OCI-M1 (cell line): ENCODE measurements at places on chromosomes 2 and 18.

- DNase-seq: peak; percentile 14
These were observed 202.4 kb upstream of the AGAP1 start for GRCh38 chr2:235291461-235291860.

GRCh38 chr2:24840962-24841945 is 48.0 kb downstream of the CENPO start:
- DNase-seq: no peak

- peak; percentile 16 for DNase-seq
These were observed 12.3 kb downstream of the FLACC1 start for GRCh38 chr2:201344663-201345366.

DNA sequence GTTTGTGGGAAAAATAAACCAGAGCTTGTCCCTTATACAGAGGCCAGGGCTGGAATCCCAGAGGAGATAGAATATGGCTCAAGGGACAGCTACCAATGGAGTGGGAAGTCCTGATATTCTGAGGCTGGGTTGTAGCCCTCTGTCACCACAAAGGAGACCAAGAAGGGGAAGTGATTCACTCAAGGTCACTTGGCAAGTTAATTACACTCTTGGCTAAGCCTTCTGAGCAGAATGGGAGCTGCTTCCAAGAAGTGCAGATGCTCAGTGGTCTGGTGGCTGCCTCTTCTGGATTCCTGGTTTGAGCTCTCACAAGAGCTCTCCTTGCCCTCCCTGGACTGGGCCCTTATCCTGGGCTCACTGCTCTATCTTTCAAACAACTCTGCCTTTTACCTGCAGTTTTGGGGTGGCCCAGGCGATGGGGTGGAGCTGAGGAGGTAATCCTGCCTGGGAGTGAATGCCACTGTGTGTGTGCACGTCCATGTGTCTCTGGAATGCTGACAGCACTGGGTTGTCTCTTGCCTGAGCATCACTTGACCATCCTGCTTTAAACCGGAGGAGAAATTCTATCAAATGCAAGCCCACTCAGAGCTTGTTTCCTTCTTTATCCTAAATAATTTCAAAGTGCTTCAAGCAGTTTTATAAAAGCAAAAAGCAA is 168.2 kb downstream of the KCNS3 start:
- DNase-seq: peak; percentile 73

GRCh38 chr2:177430411-177430810 is 37.8 kb downstream of the AGPS start:
- DNase-seq: no peak

DNA sequence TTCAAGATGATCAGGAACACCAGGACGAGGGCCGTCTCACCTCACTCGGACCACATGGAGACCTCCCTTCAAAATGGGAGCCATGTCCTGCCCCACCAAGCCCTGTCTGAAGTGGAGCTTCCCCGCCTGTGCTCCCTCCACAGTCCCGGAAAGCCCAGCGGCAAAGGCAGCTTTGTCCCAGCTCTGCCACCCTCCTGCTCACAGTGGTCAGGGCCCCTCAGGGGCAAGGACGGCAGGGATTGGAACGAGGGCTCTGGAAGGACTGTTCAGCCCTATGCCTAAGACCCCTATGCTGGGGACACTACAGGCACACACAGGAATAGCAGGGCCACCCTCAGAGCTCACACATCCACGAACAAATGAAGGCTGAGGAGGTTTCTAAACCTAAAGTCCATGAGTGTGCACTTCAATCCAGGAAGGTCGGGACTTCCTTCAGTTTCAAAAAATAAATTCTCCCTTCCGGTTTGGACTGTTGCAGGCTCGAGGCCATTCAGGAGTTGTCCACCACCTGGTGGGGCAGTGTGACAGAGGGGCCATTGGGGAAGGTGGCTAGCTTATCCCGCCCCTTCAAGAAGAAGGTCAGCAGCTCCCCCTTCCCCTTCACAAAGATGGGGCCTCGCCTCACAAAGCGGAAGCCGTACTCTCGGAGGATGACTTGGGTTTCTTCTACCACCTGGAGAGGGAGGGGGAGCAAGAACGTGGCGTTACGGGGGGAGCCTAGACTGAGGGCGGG is 26.4 kb downstream of the CENPO start:
- no peak for DNase-seq

GRCh38 chr2:160104115-160104514 is 41.7 kb upstream of the PLA2R1 start:
- DNase-seq: no peak

- DNase-seq: peak; percentile 1
These were observed 147.2 kb downstream of the MGAT5 start for GRCh38 chr2:134401081-134401497.

DNA sequence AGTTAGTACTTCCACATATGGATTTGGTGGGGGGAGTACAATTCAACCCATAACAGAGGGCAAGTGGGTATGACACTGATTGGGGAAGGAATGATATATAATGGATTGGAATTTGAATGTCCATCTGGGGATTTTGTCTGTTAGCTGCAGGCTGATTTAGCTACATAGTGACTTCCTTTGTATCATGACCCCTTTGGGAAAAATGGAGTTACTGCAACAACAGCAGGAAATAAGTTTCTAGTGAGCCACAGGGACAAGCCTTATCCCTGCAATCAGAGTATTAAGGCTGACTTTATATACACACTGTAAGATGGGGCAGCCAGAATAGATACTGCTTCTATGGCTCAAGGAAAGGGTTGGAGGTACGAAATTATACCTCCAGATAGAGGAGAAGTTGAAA is 404.4 kb upstream of the MEIS1 start:
- DNase-seq: peak; percentile 11

DNA sequence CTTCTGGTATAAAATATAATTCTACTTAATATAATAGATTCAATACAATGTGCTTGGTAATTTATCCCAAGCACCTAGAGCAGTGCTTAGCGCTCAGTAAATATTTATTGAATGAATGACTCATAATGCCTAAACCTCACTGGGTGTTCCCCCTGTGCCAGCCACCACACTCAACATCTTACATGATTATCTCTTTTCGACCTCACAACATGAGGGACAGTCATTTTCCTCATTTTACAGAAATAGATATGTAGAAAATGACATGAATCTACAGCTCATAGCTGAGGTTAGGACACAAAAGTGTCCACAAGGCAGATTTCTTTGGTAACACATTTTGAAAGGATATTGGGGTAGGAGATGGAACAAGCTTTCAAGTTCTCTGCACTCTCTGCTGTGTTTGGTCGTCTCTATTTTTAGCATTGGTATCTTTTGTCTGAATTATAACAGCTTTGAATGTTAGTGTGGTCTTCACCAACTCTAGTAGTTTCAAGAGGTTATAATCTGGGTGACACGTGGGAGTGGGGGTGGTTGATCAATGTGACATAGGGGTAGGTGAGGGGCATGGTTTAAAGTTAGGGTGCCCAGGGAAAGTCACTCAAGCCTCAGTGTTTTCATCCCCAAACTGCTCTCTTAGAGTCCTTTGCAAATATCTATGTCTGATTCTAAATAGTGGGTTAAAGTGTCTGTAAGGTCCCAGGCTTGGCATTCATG is 9.8 kb downstream of the MYOM1 start:
- DNase-seq: no peak

DNA sequence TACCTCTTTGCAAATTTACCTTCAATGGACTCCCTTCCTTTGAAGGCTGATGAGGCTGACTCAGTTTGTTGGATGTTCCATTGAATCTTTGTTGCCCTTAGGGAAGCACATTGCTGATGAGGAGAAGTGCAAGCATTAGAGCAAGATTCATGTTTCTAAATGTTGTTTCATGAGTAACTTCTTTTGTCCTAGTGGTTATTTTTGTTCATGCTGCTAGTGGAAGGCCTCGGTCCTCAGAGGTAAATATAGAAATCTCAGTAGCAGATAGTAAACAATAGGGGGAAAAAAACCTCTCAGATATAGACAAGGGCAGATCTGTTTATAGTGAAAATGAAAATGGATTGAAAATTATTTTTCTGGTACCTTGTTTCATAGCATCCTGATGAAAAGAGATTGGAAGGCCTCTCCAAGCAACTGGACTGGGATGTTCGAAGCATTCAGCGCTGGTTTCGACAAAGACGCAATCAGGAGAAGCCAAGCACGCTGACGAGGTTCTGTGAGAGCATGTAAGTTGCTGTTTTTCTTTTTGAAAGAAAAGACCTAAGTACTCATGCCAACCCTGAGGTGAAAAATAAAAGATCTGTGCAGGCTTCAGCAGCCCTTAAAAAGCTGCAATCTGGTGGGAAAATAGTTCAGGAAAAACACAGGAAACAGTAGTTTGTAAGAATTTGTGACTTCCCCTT is 104.9 kb downstream of the CERS6 start:
- DNase-seq: no peak

- DNase-seq: no peak
These were observed 121.8 kb upstream of the SERPINE2 start for GRCh38 chr2:224160917-224161316.

GRCh38 chr2:9653485-9654271 is 22.9 kb upstream of the YWHAQ start:
- DNase-seq: no peak

DNA sequence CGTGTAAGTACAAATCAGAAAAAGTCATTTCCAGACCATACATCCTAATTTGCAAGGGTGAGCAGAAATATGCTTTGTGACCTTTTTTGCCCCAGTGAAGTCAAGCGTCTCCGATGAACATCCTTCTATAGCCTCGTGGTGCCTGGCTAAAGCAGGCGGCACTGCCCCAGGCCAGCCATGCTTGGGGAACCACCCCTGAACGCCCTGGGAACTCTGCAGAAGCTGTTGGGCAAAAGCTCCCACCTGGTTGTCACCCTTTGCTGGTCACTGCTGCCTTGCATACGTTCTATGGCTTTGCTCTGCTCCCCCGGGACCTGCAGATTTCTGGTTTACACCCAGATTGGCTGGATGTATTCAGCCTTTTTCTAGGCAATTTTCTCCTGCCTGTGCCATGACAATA is 256.4 kb downstream of the SS18 start:
- DNase-seq: no peak

GRCh38 chr2:45895241-45895861 is 243.9 kb downstream of the PRKCE start:
- no peak for DNase-seq

DNA sequence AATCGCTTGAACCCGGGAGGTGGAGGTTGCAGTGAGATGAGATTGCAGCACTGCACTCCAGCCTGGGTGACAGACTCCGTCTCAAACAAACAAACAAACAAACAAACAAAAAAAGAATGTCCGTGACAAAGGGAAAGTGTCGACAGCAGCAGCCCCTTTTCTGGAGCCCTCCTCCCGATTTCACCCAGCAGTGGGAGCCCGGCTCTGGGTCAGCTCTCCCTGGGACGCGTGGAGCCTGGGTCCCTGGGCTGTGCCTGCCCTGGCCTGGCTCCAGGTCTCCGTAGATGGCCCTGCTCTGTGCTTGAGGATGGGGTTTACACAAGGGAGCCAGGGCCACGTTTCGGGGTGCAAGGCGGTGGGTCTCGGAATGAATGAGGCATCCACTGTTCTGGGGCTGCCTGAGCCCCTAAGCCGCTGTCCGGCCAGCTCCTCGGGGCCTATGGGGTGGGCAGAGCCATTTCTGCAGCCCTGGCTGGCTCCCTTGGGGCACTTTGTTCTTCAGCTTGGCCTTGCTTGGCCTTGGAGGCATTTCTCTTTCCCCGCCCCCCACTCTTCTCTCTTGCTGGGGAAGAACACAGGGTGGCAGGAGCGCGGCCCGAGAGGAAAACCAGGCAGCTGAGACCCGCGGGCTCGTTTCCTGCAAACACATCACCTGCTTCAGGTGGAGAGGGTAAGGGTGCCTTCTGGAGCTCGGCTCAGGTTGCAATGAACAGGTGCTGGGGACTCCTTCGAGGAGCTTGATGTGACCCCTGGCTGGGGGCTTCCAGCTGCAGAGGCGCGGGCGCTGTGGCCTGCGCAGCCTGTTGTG is 29.1 kb downstream of the RTP5 start:
- DNase-seq: no peak

GRCh38 chr2:164523726-164524125 is 97.6 kb downstream of the GRB14 start:
- no peak for DNase-seq

DNA sequence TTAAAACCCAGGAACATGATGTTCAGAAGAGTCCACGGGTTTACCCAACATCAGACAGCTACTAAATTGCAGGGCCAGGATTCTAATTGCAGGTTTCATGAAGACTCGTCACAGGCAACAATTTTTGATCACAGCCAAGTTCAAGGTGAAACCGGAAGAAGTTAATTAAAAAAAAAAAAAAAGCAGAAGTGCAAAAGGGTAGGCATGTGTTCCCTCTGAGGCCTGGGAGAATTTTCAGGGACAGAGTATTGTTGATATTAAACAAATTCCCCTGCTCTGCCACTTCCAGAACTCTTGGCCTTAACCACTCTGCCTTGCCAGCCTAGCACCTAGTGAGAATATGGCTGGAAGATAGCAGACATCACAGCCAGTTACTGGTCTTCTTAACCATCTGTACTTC is 99.4 kb upstream of the TRIB2 start:
- peak; percentile 24 for DNase-seq

GRCh38 chr2:114001937-114002336 is 112.0 kb downstream of the ACTR3 start:
- DNase-seq: no peak

DNA sequence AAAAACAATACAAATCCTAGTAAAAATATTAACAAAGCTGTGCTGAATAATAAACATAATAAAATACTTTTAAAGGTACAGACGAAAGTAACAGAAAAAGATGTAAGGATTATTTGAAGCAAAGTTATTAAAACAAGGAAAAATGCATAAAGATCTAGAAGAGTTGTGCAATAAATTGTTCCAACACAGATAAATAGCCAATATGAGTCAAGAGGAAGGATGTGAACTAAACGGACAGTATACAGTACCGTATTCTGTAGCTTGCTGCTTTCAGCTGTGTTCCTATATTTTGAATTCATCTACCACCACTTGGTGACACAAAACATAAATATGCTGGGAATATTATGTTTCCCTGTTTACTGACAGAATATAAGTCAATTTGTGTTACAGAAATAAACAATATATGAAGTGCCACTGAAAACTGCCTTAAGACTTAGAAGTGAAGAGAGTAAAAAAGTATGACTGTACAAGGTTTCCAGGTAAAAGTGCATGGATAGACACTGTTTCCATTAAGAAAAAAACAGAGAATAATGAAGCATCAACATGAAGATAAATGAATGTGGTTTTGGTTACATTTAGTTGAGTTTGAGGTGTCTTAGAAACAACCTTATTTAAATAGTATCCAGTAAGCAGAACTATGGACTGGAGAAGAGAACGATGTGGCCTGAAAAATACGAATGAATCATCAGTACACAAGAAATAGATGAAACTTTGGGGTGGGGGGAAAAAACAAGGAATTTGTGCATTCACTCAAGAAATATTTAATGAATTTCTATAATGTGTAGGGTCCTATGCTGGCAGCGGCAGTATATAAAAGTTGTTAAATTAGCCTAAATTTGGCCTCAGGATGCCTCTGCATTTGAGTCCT is 13.1 kb downstream of the PPP3R1 start:
- DNase-seq: no peak
